Ascending aorta (tissue), 2 donors: ENCODE measurements at places on chromosomes 1 and 21.

- DNase-seq = peak; percentile 88
Measured at GRCh38 chr1:15028102-15028501, 125.4 kb upstream of the TMEM51 start.

- DNase-seq = no peak
Measured at GRCh38 chr1:77282187-77282865, 507 bp downstream of the AK5 start.

GRCh38 chr1:218568962-218569550, 223.9 kb downstream of the TGFB2 start:
- no peak for DNase-seq

GRCh38 chr1:47998396-47998990, 1.3 kb upstream of the TRABD2B start:
- no peak for DNase-seq

GRCh38 chr1:47564570-47564969, 126.7 kb downstream of the FOXD2 start:
- no peak for DNase-seq

- DNase-seq = no peak
Measured at GRCh38 chr1:7827126-7827955, 25.5 kb downstream of the UTS2 start.

DNA sequence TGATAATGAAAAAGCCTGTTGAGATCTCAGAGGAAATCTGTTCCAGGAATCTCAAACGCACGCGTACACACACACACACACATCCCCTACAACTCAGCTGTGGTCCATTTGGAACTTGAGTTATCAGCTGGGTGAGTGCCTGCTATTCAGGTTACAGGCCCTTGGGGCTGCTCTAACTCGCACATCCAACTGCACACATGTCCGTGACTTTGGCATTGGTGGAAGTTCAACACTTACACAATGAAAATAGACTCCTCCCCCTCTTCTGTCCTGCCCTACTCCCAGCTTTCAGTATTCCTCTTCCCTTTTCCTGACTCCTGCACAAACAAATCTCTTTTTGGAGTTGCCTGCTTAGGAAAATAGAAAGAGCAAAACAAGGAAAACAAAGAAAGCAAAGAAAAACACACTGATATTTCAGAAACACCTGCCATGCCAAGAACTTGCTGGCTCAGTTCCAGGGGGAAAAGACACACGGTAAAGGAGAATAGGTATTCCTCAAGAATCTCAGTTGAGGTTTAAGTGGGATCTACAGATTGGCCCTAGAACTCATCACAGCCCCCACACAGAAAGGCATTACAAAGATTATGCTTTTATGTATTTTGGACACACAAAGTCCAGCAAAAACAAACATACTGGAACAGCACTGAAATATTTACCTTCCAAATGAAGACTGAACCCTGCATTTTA, 140.9 kb downstream of the TGFBR3 start:
- no peak for DNase-seq
